ENCODE measurements at places on chromosomes 7 and 10. TPM values are rescaled to one million over a fixed set of nuclear protein-coding genes. Genes with fewer than 3 reads are reported as not detected.

CTAGE4 gene
- 4.7 TPM for total RNA-seq

MAGI2 gene
- total RNA-seq = 9.5 TPM

CYP2C9 gene
- not detected for total RNA-seq

CDHR3 gene
- 0.39 TPM for total RNA-seq

LRRTM3 gene
- 7.9 TPM for total RNA-seq

FKBP6 gene
- not detected for total RNA-seq
